Activated CD8-positive, alpha-beta T cell treated with anti-CD3 and anti-CD28 coated beads for 36 hours (primary cell): ENCODE measurements at places on chromosomes 12 and 14. TPM values are rescaled to one million over a fixed set of nuclear protein-coding genes. Genes with fewer than 3 reads are reported as not detected.

- no peak overlapping the region for H3K4me3 ChIP-seq
- peaks cover 33% of the 10 kb centered on the region for H3K27me3 ChIP-seq
- peak overlapping the region; percentile 7 for H3K27ac ChIP-seq
These were observed 155.5 kb upstream of the RGS6 start for GRCh38 chr14:71776471-71777360.

DNA sequence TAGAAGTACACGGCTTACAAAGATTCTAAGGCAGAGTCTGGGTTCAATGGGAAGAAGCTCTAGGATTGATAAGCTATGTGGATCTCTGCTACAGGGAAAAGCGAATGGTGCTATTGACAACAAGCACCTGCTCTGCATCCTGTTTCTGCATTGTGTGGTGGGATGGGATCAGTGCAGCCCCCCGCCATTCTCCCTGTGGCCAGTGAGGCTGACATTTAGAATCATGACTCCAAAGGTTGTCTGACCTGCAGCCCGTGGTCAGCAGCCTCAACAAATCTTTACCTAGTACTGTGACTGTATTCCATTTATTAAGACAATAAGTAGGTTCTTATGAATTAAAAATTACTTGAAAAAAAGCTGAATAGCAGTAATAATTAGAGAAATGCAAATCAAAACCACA lies 1477.0 kb upstream of the TMEM132C start:
- H3K36me3 ChIP-seq: no peaks in the 10 kb centered on the region
- no peak overlapping the region for H3K27ac ChIP-seq
- H3K4me1 ChIP-seq: no peaks in the 10 kb centered on the region
- DNase-seq: no peak
- peaks cover 1% of the 10 kb centered on the region for H3K27me3 ChIP-seq

- H3K27ac ChIP-seq: peak overlapping the region; percentile 96
- peak overlapping the region; percentile 77 for H3K4me3 ChIP-seq
- peak; percentile 76 for DNase-seq
These were observed 21.9 kb upstream of the ZFP36L1 start for GRCh38 chr14:68814539-68815297.

GRCh38 chr12:29781188-29781587 lies 2.6 kb downstream of the TMTC1 start:
- no peak overlapping the region for H3K27ac ChIP-seq
- no peak for DNase-seq
- H3K27me3 ChIP-seq: peaks cover 38% of the 10 kb centered on the region
- peaks cover 6% of the 10 kb centered on the region for H3K4me1 ChIP-seq

DNA sequence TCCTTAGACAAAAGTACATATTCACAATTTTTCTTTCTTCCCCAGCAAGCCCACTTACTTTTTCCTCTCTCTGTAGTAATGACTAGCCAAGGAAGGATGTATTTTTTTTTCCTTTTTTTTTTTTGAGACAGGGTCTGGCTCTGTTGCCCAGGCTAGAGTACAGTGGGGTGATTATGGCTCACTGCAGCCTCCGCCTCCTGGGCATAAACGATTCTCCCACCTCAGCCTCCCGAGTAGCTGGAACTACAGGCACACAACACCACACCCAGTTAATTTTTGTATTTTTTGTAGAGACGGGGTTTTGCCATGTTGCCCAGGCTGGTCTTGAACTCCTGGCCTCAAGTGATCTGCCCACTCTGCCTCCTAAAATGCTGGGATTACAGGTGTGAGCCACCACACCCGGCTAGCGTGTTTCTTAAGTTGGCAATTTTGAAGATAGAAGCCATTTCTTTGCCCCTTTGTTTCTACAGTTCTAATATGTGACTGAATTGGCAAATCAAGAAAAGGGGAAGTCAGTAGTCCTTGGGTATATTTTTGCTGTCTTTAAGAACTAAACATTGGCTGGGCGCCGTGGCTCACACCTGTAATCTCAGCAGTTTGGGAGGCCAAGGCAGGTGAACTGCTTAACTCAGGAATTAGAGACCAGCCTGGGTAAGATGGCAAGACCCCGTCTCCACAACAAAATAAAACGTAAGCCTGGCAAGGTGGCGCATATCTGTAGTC lies 3.2 kb upstream of the NACA start:
- peaks cover 57% of the 10 kb centered on the region for H3K36me3 ChIP-seq
- no peak for DNase-seq
- no peak overlapping the region for H3K27ac ChIP-seq
- H3K27me3 ChIP-seq: no peaks in the 10 kb centered on the region
- no peak overlapping the region for H3K4me3 ChIP-seq
- H3K4me1 ChIP-seq: peaks cover 11% of the 10 kb centered on the region

- no peaks in the 10 kb centered on the region for H3K4me1 ChIP-seq
- DNase-seq: no peak
- H3K27me3 ChIP-seq: no peaks in the 10 kb centered on the region
- H3K27ac ChIP-seq: no peak overlapping the region
These were observed 46.4 kb downstream of the KRT80 start for GRCh38 chr12:52145228-52146088.

GRCh38 chr12:27148791-27149190 lies 66.4 kb upstream of the C12orf71 start:
- DNase-seq: no peak
- no peaks in the 10 kb centered on the region for H3K27me3 ChIP-seq
- H3K27ac ChIP-seq: no peak overlapping the region
- H3K4me1 ChIP-seq: peaks cover 4% of the 10 kb centered on the region

- H3K36me3 ChIP-seq: no peaks in the 10 kb centered on the region
- H3K4me1 ChIP-seq: no peaks in the 10 kb centered on the region
- DNase-seq: no peak
- no peak overlapping the region for H3K27ac ChIP-seq
These were observed 850.0 kb upstream of the FBXO33 start for GRCh38 chr14:40282196-40282595.

DNA sequence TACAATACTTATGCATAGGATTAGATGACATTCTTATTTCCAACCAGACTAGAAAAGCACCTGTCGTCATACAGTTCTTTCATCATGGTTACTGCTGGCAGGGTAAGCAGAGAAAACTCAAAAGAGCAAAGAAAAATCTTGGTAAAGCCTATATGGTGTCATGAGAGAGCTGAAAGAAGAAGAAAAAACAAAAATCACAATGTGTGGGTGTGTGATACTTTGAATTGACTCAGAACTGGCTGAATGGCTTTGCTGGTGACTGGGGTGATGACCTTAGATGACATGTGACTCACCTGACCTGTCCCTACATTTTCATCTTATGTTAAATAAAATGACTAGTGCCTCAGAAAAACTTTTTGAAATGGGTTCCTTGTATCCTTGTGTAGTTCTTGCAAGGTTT lies 278.1 kb upstream of the LMO3 start:
- no peak overlapping the region for H3K27ac ChIP-seq
- H3K4me1 ChIP-seq: no peaks in the 10 kb centered on the region
- DNase-seq: no peak
- H3K4me3 ChIP-seq: no peak overlapping the region
- no peaks in the 10 kb centered on the region for H3K36me3 ChIP-seq
- H3K27me3 ChIP-seq: no peaks in the 10 kb centered on the region

DNA sequence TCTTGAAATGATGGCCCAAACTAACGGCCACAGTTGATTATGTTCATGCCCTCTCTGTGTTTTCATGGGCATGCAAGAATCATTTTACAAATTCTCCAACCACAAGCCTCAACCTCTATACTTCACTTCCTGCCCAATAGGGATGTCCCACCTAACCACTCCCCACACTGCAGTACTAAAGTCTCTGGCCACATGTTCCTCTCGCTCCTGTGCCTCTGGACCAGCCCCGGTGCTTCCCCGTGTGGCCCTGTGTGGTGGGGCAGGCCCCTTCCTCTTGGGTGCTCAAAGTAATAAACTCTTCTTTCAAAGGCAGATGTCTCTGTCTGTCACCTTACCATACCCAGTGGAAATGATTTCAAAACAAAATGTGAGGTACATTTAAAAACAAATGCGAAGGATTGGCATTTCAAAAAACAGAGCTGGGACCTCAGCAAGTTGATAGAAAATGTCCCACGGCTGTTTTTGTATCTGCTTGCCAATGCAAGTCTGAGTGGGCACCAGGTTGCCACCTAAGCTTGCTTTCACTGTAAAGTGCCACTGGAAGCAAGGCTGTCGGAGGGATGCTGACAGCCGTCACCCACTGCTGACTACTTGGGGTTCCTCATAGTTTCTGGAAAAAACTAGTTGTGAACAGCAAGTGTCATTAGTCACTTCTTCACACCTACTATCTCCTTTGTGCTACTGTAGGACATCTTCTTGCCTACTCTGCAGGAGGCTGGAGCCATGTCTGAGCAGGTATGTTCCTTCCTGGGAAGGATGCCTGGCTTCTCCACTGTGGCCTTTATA lies 8.2 kb upstream of the SERPINA11 start:
- H3K27ac ChIP-seq: no peak overlapping the region
- H3K27me3 ChIP-seq: peaks cover 18% of the 10 kb centered on the region
- H3K4me1 ChIP-seq: no peaks in the 10 kb centered on the region
- no peaks in the 10 kb centered on the region for H3K36me3 ChIP-seq
- no peak for DNase-seq

DNA sequence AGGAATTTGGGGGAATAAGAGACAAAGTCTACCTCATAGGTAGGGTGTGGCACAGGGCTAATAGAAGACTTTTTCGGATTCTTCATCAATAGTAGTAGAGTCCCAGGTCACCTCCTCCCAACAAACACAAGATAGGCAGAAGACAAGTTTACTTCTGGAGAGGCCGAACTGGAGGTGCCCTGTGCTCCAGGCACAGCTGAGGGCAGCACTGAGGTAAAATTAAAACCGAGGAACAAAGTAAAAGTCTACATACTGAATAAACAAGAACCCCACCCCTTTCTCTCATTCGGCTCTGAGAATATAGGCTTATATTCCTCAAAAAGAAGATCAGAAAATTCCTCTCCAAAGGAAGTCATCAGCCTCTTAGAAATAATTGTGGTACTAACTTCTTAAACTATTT lies 161.5 kb downstream of the SEC23A start:
- H3K4me1 ChIP-seq: no peaks in the 10 kb centered on the region
- DNase-seq: no peak
- H3K27ac ChIP-seq: no peak overlapping the region
- no peaks in the 10 kb centered on the region for H3K36me3 ChIP-seq
- no peaks in the 10 kb centered on the region for H3K27me3 ChIP-seq
- no peak overlapping the region for H3K4me3 ChIP-seq

DNA sequence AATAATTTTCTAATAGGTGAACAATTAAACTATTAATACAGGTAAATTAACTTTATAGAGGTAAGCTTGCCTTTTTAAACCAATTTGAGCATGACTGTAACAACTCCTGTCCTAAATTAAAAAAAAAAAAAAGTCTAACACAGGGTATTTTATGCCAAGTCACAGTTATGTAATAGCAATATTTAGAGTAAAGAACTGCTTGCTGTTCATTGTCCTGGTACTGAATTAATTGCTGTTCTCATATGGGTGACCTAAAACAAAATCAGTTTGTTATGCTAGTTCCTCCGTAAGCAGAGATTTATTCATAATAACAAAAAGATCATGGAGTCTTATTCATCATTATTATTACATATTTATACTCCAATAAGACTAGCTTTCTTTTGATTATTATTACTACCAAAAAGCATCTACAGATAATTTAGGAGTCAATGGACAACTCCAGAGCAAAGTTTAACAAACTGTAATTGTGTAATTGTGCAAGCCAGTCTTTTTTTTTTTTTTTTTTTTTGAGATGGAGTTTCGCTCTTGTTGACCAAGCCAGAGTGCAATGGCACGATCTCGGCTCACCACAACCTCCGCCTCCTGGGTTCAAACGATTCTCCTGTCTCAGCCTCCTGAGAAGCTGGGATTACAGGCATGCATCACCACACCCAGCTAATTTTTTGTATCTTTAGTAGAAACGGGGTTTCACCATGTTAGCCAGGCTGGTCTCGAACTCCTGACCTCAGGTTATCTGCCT lies 98.3 kb downstream of the ITPR2 start:
- H3K27me3 ChIP-seq: no peaks in the 10 kb centered on the region
- DNase-seq: no peak
- peaks cover 60% of the 10 kb centered on the region for H3K4me1 ChIP-seq
- no peak overlapping the region for H3K27ac ChIP-seq
- peaks cover 25% of the 10 kb centered on the region for H3K36me3 ChIP-seq

GRCh38 chr12:113462998-113463745 lies 8.5 kb downstream of the LHX5 start:
- H3K4me3 ChIP-seq: peak overlapping the region; percentile 1
- H3K4me1 ChIP-seq: peaks cover 15% of the 10 kb centered on the region
- no peak overlapping the region for H3K27ac ChIP-seq
- no peak for DNase-seq
- H3K27me3 ChIP-seq: peaks cover 55% of the 10 kb centered on the region

- H3K4me3 ChIP-seq: no peak overlapping the region
- peaks cover 14% of the 10 kb centered on the region for H3K36me3 ChIP-seq
- peaks cover 40% of the 10 kb centered on the region for H3K4me1 ChIP-seq
- no peak for DNase-seq
- no peak overlapping the region for H3K27ac ChIP-seq
- no peaks in the 10 kb centered on the region for H3K27me3 ChIP-seq
These were observed 846 bp downstream of the MYO1A start for GRCh38 chr12:57049119-57049446.

- no peak overlapping the region for H3K27ac ChIP-seq
- no peaks in the 10 kb centered on the region for H3K27me3 ChIP-seq
- H3K36me3 ChIP-seq: no peaks in the 10 kb centered on the region
These were observed 89.5 kb downstream of the ALX1 start for GRCh38 chr12:85369365-85370154.

GRCh38 chr12:3544296-3544965 lies 53.4 kb downstream of the PRMT8 start:
- H3K27ac ChIP-seq: no peak overlapping the region
- H3K4me1 ChIP-seq: no peaks in the 10 kb centered on the region
- no peak overlapping the region for H3K4me3 ChIP-seq
- H3K36me3 ChIP-seq: no peaks in the 10 kb centered on the region
- peaks cover 11% of the 10 kb centered on the region for H3K27me3 ChIP-seq

GRCh38 chr12:26226122-26226521 lies 30.7 kb downstream of the SSPN start:
- no peak overlapping the region for H3K4me3 ChIP-seq
- no peak for DNase-seq
- H3K27ac ChIP-seq: no peak overlapping the region
- H3K27me3 ChIP-seq: peaks cover 33% of the 10 kb centered on the region
- no peaks in the 10 kb centered on the region for H3K4me1 ChIP-seq

HAL gene
- total RNA-seq: 0.25 TPM

DDX54 gene
- total RNA-seq: 133 TPM

SERPINA9 gene
- not detected for total RNA-seq

KRT83 gene
- not detected for total RNA-seq

RNASE3 gene
- not detected for total RNA-seq

SCN8A gene
- total RNA-seq: 0.78 TPM

RAD51B gene
- total RNA-seq: 38.2 TPM

SLCO1B1 gene
- not detected for total RNA-seq

CKAP4 gene
- total RNA-seq: 16.3 TPM

SALL2 gene
- 3.5 TPM for total RNA-seq

BTBD7 gene
- 8.7 TPM for total RNA-seq

TEX22 gene
- total RNA-seq: 2.2 TPM

GPR68 gene
- total RNA-seq: 11.9 TPM

AMIGO2 gene
- total RNA-seq: 12.5 TPM

DDX55 gene
- total RNA-seq: 55.4 TPM

PRPH gene
- total RNA-seq: not detected

GOLGA5 gene
- total RNA-seq: 12.9 TPM

PTPRO gene
- total RNA-seq: 0.63 TPM

CD4 gene
- 14.1 TPM for total RNA-seq
